ENCODE measurements at places on chromosomes 7 and 10.

- no peak for DNase-seq
Observed at GRCh38 chr7:24848878-24849277, 91.6 kb upstream of the GSDME start.

DNA sequence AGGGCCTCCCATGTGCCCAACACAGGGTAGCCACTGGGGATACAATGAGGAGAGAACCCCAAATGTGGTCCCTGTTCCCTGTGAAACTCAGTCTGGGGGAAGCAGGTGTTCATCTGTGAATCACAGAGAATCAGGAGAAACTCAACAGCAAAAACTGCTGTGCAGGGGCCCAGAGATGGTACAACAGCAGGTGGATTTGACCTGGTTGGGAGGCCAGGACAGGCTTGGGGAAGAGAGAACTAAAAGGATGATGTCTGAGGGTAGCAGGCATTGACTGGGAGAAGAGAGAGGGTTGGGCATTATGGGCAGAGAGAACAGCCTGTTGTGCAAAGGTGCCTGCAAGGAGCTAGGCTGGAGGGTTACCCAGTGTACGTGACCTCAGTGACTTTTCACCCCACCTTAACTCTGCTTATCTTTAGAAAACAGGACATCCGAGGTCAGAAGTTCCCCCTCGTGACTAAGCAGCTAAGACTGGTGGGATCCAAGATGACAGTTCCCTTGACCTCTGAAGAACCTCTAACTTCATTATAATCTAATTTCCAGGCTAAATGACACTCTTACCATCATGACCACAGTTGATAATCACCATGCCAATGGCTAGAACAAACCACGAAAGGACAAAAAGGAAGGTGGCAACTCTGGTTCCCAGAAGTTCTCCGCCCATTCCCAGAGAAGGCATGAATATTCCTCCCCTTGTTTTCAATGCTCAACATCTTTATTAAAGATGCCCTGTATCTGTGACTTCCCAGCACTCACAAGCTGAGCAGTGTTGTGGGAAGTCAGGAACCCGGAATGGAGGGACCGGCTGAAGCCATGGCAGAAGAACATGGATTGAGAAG lies 5.1 kb upstream of the ADAMTS14 start:
- no peak for DNase-seq

GRCh38 chr10:93465806-93466675 lies 16.1 kb downstream of the MYOF start:
- DNase-seq: no peak

- no peak for DNase-seq
Observed at GRCh38 chr10:103805781-103806180, 49.6 kb downstream of the SH3PXD2A start.

DNA sequence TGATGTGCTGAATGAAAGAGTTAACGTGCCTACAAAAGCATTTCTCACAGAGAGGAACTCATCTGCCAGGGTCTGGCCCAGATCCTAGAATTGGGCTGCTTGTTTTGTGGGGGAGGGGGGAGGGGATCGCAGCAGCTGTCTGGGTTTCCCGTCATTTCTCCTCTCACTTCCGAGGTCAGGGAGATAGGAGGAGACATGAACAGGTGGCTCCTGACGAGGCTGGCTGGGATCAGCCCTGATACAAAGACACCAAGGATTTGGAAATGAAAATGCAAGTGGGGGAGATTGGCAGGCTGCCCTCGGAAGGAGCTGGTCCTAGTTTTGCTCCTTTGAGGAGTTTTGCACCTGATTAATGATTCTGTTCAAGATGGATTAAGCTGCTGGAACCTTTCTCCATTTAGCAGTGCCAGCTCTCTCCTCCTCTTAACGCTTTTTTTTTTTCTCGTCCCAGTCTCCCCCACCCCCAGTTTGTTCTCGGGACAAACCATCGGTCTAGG lies 86.8 kb upstream of the KMT2C start:
- DNase-seq: no peak

- DNase-seq: no peak
Observed at GRCh38 chr7:155729847-155730246, 82.4 kb downstream of the SHH start.

GRCh38 chr7:101580596-101580995 lies 48.5 kb downstream of the MYL10 start:
- DNase-seq: no peak

- DNase-seq: no peak
Observed at GRCh38 chr10:126270111-126270510, 118.2 kb downstream of the ADAM12 start.

DNA sequence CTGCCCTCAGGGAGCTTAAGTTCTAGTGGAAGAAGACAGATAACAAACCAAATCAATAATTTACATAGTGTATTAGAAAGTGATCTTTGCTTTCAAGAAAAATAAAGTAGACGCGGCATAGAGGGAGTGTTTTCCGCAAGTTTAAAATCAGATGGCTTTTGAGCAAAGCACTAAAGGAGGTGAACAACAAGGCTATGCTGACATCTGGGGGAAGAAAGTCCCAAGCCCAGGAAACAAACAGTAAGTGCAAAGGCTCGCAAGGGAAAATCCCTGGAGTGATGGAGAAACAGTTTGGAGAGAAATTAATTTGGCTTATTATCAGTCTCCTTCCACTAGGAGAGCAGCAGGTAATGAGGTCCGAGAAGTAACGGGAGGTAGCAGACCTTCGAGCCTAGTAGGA lies 1.9 kb upstream of the CNNM2 start:
- no peak for DNase-seq

GRCh38 chr10:87846023-87846422 lies 17.3 kb downstream of the KLLN start:
- no peak for DNase-seq

- no peak for DNase-seq
Observed at GRCh38 chr7:30566596-30566995, 28.1 kb upstream of the GARS1 start.

DNA sequence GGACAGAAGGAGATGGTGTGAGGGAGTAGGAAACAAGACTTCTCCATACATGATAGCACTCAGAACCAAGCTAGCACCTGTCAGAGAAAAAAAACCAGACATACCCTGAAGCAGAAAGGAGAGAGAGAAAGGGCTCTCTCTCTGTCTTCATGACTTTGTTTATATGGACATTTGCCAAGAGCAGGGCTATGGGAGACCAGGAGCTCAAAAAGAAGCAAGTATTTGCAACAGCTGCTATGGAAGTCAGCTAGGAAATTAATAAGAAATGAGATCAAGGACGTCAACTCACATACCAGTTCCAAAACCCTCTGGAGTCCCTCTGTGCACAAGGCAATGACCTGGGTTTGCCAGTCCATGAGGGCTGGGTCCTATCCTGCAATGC lies 111.6 kb downstream of the SGMS1 start:
- DNase-seq: no peak

DNA sequence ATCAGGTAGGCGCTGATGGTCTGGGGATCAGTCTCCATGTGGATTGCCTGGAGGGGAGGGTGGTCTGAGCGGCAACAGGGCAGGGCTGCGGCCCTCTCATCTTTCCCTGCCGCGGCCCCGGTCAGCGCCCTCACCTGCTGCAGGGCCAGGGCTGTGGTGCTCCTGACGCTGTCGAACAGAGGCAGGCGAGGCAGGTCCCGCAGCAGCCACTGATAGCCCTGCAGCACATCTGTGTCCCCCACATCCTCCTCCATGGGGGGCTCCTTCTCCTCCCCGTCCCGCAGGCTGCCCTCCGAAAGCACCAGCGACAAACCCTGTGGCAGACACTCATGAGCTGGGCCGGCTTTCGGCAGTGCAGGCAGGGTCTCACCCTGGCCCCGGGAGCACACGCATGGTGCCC lies 19.0 kb downstream of the INTS1 start:
- DNase-seq: no peak

GRCh38 chr7:17384400-17384799 lies 85.9 kb downstream of the AHR start:
- DNase-seq: no peak

DNA sequence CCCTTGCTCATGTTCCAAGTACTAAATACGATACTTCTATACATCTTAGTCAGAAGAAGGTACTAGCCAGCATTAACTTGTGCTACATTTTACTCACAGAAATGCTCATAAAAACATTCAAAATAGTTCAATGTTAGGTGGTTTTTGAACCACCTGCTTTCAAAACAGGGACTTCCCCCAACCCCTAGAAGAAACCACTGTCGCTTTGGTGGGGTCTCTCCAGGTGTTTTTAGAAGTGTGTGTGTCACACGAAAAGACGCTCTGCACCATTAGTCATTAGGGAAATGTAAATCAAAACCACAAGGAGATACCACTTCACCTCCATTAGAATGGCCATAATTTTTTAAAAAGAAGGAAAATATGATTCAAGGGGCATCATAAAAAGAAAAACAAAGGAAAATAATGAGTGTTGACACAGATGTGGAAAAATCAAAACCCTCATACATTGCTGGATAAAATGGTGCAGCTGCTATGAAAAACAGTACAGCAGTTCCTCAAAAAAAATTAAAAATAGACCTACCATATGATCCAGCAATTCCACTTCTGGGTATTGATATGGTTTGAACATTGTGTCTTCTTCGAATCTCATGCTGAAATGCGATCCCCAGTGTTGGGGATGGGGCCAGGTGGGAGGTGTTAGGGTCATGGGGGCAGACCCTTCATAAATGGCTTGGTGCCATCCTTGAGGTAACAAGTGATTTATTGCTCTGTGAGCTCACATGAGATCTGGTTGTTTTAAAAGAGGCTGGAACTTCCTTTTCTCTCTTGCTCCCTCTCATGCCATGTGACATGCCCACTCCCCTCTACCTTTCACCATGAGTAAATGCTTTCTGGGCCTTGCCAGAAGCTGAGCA lies 74.2 kb downstream of the MALSU1 start:
- DNase-seq: no peak

DNA sequence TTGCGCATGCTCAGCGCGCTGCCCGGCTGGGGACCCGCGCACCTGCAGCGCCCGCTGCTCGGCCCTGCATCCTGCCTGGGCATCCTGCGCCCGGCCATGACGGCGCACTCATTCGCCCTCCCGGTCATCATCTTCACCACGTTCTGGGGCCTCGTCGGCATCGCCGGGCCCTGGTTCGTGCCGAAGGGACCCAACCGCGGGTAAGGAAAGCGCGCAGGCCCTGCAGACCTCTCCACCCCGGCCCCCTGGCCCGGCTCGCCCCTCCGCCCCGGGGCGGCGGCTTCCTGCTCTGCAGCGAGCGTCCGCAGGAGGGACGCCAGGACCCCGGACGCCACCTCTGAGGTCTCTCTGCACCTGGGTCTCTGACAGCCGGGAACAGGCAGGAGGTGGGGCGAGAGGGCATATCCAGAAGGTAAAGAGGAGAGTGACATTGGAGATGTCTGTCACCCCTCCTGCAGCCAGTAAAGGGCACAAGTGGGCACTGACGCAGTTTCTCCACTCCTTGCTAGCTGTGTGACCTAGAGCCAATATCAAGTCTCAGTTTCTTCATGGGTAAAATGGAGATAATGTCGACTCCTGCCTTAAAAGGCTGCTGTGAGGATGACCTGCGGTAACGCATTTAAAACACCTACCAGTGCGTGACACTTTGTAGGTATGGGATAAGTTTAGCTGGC lies 338 bp downstream of the ATP6V0E2 start:
- DNase-seq: no peak

- DNase-seq: no peak
Observed at GRCh38 chr10:28298951-28299350, 3.9 kb downstream of the MPP7 start.

DNA sequence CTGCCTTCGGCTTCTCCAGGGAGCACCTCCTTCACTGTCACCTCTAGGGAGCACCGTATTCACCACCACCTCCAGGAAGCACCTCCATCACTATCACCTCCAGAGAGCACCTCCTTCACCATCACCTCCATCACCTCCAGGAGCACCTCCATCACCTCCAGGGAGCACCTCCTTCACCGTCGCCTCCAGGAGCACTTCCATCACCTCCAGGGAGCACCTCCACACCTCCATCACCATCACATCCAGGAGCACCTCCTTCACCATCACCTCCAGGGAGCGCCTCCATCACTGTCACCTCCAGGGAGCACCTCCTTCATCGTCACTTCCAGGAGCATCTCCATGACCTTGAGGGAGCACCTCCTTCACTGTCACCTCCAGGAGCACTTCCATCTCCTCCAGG lies 102.3 kb downstream of the DNAJB6 start:
- no peak for DNase-seq

DNA sequence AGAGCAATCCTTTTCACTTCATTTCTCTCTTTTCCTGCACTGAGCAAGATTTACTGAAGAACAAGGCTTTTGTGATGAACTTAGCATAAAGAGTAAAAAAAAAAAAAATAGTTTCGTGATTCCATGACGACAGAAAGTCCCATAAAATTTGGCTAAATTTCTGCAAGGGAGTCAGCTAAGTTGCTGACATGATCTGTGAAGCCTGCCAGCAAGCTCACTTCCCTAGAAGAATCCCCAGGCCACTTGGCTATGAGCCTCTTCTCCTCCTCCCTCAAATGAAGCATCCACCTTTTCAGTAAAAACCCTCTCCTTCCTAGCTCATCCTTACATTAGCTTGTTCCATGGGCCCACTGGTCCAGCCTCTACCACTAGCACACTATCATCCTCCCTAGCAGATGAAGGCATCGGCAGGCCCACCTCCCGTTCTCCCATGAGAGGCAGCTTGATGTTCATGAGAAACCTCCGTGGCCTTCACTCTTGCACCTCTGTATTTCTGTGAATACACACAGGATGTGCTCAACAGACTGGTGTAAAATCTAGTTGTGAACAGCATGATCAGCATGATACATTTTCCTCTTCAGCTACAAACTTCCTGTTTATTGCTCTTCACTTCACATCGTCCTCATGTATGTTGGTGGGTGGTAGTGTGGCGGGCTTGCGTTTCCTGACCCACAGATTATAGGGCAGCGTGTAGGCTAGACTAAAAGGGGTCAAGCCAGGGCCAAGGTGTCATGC lies 30.9 kb downstream of the GIMAP8 start:
- no peak for DNase-seq

DNA sequence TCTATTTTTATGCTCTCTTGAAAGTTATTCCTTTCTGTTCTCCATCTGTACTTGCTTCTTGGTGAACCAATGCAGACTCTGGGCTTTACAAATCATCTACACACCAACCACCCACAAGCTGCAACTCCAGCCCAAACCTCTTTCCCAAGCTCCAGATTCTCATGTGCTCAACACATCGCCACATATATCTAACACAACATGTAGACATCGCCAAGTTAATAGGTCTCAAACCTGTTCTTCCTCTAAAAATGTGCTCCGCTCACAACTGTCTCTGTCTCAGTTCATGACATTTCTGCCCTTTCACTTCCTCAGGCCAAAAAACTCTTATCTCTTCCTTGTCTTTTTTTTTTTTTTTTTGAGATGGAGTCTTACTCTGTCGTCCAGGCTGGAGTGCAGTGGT lies 95.7 kb upstream of the EEPD1 start:
- no peak for DNase-seq

GRCh38 chr7:21565614-21566013 lies 22.8 kb downstream of the DNAH11 start:
- DNase-seq: no peak

Data from GM18507 (cell line).